ENCODE measurements at places on chromosomes 1 and 21.
A peak's percentile ranks its signal among the peaks of the same experiment; 100 is the strongest.

DNA sequence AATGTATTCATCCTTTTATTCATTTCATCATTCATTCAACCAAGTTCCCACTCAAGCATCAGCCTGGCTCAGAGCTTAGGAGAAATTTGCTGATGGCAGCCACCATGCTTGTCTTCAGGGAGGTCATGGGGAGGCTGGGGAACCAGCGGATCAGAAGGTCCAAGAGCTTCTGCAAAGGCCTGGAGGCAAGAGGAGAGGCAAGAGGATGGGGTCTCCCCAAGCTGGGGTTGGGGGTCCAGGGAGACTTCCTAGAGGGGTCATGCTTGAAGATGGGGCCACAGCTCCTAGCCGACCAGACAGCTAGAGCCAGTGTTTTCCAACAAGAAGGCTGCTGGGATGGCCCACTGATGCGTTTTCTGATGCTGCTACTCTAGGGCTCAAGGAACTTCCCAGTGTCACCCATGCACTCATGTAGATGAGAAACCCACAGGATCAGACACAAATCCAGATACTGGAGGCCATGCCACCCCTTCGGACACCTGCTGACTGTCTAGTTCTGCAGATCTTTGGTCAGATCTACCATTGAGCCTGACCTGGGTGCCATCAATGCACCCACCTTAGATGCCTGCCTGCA lies 315.2 kb downstream of the AJAP1 start:
- H3K4me3 ChIP-seq = no peak overlapping the region
- H3K27me3 ChIP-seq = peaks cover 5% of the 10 kb centered on the region
- no peaks in the 10 kb centered on the region for H3K4me1 ChIP-seq
- no peak for DNase-seq

GRCh38 chr1:150582371-150582770 lies 3.0 kb upstream of the MCL1 start:
- H3K4me3 ChIP-seq = no peak overlapping the region
- no peak overlapping the region for H3K27ac ChIP-seq
- H3K27me3 ChIP-seq = no peaks in the 10 kb centered on the region
- H3K4me1 ChIP-seq = peaks cover 7% of the 10 kb centered on the region
- no peak for DNase-seq

DNA sequence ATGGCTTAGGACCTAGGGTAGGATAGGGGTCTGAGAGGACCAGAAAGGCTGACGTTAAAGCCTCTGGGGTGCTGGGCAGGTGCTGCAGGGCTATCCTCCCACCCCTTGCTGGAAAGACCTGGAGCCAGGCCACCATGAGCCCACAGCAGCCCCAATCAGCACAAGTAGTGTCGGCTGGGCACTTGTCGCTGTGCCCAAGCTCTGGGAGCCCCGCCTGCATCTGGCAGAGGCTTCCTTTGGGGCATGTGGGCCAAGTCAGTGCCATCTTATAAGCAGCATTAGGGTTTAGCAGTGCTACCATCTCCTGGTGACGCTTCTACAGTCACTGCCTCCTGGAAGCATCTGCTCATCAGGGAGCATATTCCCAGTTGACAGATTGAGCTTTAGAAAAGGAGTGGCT lies 31.3 kb downstream of the MAN1C1 start:
- H3K36me3 ChIP-seq = no peaks in the 10 kb centered on the region
- no peaks in the 10 kb centered on the region for H3K4me1 ChIP-seq
- peaks cover 12% of the 10 kb centered on the region for H3K27me3 ChIP-seq
- no peak overlapping the region for H3K27ac ChIP-seq

DNA sequence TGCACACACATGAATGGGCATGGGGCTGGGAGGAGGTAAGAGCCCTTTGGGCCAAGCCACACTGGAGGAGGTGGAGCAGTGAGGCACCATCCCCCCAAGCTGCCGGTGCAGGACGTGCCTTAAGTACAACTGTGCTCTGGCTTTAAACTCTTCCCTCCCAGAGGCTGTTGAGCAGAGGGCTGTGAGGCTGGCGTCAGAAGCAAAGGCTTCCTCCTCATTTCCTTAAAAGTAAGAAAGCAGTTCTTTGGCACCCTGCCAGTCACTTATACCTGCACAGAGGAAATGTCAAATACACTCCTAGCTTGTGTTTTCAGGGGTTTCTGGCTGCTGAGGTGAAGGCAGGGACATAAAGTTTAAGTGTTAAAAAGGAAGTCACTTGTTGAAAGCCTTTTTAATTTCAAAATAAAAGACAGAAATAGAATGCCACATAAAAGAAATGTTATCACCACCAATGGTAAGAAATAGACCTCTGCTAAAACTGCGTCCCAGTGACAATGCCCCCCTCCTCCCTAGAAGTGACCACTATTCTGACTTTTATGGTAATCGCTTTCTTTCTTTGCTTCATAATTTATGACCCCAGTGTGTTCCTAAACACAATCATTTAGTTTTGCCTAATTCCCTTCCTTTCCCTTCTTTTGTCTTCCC lies 33.0 kb downstream of the LAMC2 start:
- H3K36me3 ChIP-seq = peaks cover 55% of the 10 kb centered on the region
- H3K4me3 ChIP-seq = no peak overlapping the region
- DNase-seq = no peak
- H3K27me3 ChIP-seq = no peaks in the 10 kb centered on the region
- H3K4me1 ChIP-seq = no peaks in the 10 kb centered on the region

DNA sequence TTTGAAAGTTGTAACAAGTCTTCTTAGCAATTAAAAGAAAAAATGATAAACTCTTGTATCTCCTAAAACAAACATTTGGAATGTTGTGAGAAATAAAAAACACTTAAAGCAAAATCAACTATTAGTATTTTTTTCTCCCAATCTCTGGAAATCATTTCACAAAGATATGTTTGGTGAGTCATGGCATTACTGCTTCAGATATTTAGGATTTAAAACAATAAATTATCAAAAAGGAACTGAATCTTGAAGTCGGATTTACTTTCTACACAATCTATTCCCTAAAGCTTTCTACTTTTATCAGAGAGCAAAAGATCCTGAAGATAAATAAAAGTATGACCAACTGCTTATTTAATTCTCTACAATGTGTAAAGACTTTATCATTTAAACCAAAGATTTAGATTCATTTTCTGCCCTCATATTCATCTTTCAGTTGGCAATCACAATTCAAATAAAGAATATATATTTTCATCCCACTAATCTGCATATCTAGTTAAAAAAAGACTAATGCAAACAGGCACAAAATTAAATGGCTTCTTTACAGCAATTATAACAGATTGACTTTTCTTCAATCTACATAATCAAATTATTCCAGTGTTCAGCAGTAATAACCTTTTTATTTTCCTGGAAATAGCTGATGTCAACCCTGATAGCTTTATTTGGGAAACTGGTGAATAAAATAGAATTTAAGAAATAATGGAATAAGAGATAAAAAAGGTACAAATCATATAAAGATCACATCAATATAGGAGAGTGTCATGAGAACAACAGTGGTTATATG lies 230.0 kb downstream of the COP1 start:
- H3K36me3 ChIP-seq = no peaks in the 10 kb centered on the region
- no peak for DNase-seq
- H3K27me3 ChIP-seq = no peaks in the 10 kb centered on the region
- H3K4me1 ChIP-seq = no peaks in the 10 kb centered on the region

DNA sequence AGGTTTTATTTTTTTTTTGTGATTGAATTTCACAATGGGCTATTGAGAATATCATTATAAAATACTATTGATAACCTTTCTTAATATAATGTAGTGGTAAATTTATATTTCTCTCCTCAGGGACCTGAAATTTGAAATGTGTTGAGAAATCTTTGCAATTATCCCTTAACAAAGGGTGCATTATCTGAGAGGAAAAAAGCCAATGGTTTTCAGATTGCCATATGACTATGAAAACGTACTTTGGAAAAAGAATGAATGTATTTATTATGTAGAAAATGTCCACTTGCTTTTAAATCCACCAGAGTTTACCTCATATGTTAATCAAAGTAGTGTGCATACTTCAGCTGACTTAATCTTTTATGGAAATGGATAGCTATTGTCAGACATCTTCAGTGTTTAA lies 441.1 kb downstream of the AMY1C start:
- no peaks in the 10 kb centered on the region for H3K36me3 ChIP-seq
- H3K4me1 ChIP-seq = no peaks in the 10 kb centered on the region
- peaks cover 2% of the 10 kb centered on the region for H3K27me3 ChIP-seq
- no peak for DNase-seq
- H3K4me3 ChIP-seq = no peak overlapping the region
- H3K27ac ChIP-seq = no peak overlapping the region

DNA sequence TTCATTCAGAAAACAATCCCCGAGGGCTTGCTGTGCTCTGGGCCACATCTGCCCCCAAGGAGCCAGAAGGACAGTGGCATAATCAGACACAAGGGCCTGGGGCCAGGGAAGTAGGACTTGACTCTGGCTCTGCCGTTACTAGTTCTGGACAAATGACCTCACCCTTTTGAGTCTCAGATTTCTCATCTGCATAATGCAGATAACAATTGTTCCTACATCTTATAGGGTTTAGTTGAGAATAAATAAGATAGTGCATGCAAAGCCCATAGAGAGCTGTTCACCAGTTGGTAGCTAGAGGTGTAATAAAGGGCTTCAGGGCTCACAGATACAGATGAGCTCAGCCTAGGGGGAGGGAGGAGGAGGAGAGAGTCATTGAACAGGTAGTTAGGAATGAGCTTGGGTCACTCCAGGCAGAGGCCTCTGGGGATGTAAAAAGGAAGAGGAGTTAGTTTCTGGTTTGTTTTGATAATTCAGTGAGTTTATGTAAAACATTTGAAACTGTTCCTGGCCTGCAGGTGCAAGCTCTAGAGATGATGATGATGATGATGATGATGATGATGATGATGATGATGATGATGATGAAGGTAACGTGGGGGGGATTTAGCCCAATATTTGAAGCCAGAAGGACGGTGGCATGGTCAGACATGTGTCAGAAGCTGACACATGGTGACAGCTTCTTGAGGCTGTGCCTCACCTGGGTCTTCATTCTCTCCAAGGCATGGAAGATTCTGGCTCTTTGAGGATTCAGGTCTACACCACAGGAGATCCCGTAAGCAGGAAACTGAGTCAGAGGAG lies 858 bp downstream of the LACTBL1 start:
- no peak overlapping the region for H3K27ac ChIP-seq
- H3K4me3 ChIP-seq = no peak overlapping the region
- H3K36me3 ChIP-seq = no peaks in the 10 kb centered on the region
- peak; percentile 46 for DNase-seq
- H3K4me1 ChIP-seq = peaks cover 17% of the 10 kb centered on the region
- H3K27me3 ChIP-seq = no peaks in the 10 kb centered on the region

DNA sequence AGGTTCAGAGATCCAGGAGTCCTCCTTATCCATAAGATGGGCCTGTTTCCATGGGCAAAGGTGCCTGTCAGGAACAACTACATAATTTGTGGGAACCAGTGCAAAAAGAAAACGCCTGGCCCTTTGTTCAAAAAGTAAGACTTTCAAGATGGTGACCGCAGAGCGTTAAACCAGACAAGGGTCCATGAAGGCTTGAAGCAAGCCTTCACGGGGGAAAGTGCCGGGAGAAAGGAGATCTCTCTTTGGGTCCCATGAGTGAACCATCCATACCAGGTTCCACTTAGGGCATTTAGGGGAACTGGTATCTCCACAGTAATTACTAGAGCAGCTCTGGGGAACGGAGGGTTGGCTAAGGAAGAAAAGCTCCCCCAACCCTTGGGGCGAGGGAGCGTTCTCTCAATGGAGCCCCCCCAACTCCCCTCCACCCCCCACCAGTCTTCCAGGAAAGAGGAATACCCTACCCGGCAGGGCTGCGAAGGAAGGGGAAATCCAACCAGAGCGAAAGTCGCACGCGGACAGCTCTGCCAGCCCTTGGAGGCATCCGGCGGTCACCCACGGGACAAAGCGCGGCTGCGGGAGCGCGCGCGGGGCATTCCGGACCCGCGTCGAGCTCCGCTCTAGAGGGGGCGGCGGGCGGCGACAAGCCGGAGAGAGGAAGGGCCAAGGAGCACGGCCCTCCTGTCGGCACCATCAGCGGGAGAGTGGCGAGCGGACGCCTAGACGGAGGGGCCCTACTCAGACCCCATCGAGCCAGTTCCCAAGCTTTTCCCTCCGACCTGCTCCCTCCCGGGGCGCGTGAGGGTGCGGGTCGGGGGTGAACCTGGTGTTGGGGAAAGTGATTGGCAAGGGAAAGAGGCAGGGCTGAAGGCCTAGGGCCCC lies 687 bp upstream of the RASSF5 start:
- peaks cover 41% of the 10 kb centered on the region for H3K4me1 ChIP-seq
- no peak overlapping the region for H3K27ac ChIP-seq
- DNase-seq = no peak
- H3K4me3 ChIP-seq = peak overlapping the region; percentile 69
- H3K36me3 ChIP-seq = no peaks in the 10 kb centered on the region
- no peaks in the 10 kb centered on the region for H3K27me3 ChIP-seq

DNA sequence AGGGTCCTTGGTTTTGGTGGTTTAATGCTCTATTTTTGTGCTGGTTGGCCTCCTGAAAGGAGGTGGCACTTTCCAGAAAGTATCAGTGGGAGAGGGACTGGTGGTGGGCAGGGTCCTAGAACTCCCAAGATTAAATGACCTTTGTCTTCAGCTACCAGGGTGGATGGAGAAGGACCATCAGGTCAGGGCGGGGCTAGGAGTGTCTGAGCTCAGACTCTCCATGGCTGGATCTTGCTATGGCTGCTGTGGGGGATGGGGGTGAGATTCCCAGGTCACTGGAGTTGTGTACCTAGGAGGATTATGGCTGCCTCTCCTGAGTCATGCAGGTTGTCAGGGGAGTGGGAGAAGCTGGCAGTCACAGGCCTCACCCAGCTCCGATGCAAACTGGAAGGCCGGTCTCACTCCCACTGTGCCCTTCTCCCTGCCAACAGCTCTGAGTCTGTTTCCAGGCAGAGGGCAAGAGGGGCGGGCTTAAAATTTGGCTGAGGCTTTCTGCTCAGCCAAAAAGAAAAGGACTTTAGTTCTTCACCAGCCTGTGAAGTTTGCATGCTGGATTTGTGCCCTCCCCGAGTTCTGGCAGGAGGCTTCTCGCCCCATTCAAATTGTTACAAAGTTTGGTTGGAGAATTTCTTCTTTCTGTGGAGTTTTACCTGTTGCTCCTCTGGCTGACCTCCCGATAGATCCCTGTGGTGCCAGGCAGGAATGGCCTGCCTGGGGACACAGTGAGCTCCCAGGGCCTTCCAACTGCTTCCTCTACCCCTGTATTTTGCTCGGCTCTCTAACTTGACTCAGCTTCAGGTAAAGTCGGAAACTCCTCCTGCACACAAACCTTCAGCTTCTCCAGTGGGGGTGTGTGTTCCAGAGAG lies 13.1 kb upstream of the KYAT3 start:
- DNase-seq = no peak
- H3K36me3 ChIP-seq = peaks cover 21% of the 10 kb centered on the region
- H3K27me3 ChIP-seq = no peaks in the 10 kb centered on the region
- H3K4me1 ChIP-seq = peaks cover 10% of the 10 kb centered on the region
- no peak overlapping the region for H3K4me3 ChIP-seq
- no peak overlapping the region for H3K27ac ChIP-seq

- H3K36me3 ChIP-seq = no peaks in the 10 kb centered on the region
- H3K4me3 ChIP-seq = no peak overlapping the region
- no peak overlapping the region for H3K27ac ChIP-seq
- DNase-seq = no peak
Measured at GRCh38 chr21:39659070-39659815, 46.5 kb downstream of the B3GALT5 start.

Data from PC-3 (cell line).